ENCODE measurements at places on chromosomes 2 and 18.
A peak's percentile ranks its signal among the peaks of the same experiment; 100 is the strongest.

DNA sequence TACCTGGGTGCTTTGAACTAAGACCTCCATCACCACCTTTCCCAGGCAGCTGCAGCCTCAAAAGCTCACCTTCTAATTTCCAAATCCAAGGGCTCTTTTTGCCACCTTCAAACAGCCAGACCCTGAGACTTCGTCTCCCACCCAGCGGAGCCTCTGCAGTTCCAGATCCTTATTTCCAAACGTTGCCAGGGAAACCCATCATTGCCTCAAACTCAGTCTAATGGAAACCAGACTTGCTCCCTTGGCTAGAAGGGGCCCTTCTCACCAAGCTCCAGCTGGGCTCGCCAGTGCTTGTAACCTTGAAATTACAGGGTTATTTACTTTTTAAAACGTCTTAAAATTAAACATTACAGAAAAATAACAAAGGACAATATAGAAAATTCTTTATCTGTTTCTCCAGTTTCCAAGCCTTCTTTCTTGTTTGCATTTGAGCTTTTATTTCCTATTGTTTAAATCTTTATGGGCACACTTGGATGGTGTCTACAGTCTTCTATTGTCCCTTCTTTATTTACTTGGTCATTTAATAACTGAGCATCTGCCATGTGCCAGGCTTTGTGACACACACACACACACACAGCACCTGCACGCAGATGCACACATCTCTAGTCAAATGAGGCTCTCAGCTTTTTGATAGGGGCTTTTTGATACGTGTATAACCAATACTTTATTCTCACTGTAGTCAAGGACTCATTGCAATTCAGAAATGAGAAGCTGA, 36.1 kb downstream of the TRPM8 start:
- DNase-seq, result no peak

GRCh38 chr2:160105366-160105765, 43.0 kb upstream of the PLA2R1 start:
- no peak for DNase-seq

GRCh38 chr2:46866770-46867246, 48.8 kb downstream of the MCFD2 start:
- no peak for DNase-seq

- no peak for DNase-seq
These were observed 19.1 kb upstream of the CCDC178 start for GRCh38 chr18:33459612-33460011.

- DNase-seq, result no peak
These were observed 75.4 kb upstream of the CHRNA1 start for GRCh38 chr2:174839662-174840061.

GRCh38 chr2:159046966-159047365, 78.5 kb downstream of the TANC1 start:
- no peak for DNase-seq

DNA sequence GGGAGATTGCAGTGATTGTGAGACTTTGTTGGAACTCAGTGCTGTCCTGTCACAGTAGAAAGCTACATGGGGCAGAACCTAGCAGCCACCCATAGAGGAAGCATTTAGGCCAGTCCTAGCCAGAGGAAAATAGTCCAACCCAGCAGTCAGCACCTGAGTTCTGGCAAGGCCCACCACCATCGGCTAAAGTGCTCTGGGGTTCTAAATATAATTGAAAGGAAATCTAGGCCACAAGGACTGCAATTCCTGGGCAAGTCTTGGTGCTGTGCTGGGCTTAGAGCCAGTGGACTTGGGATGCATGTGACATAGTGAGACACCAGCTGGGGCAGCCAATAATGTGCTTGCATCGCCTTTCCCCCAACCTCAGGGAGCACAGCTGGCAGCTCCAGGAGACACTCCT, 28.9 kb upstream of the ACTR2 start:
- DNase-seq, result no peak

- no peak for DNase-seq
These were observed 45.7 kb upstream of the ALPP start for GRCh38 chr2:232332940-232333259.

DNA sequence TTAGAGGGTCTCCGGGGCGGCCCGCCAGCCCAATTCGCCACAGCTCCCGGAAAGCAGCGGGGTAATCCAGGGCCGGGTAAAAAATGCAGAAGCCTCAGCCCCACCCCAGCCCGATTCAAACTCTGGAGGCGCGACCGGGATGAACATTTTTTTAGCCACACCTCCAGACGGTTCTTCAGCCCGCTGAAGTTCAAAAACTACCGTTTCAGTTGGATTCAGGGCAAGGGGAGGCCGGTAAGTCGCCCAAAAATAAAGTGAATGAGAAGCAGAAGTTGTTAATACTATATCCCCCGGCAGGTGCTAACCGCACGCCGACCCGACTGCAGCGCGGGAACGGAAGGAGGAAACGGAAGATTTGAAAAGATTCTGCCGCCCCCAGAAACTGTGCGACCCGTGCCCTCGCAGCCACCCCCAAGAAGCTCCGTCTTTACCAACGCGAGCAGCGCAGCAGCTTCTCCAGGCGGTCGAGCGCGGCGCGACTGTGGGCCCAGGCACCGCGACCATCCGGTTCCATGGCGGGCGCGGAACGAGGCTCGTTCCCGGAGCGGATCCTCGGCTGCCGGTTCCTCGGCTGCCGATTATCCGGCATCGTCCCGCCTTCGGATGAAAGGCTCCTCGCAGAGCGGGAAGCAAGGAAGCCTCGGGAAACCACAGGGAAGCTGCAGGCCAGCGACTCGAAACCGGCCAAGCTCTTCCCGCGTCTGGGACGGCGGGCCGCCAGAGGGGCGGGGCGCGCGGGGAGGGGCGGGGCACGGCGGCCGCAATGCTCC, at the start of gene BARD1:
Gene BARD1 (minus strand): TSS at position 703 of the 770 bp plus-strand sequence. CDS start 114 bp downstream, at position 589.
- peak; percentile 48 for DNase-seq

GRCh38 chr2:171201271-171201670, 40.6 kb upstream of the TLK1 start:
- no peak for DNase-seq

GRCh38 chr2:110848071-110848470, 115.7 kb downstream of the ACOXL start:
- no peak for DNase-seq

- DNase-seq, result no peak
These were observed 84.2 kb downstream of the LRRFIP1 start for GRCh38 chr2:237711458-237712150.
